NCI-H1417 (cell line): ENCODE measurements at places on chromosomes 1 and 21.

DNA sequence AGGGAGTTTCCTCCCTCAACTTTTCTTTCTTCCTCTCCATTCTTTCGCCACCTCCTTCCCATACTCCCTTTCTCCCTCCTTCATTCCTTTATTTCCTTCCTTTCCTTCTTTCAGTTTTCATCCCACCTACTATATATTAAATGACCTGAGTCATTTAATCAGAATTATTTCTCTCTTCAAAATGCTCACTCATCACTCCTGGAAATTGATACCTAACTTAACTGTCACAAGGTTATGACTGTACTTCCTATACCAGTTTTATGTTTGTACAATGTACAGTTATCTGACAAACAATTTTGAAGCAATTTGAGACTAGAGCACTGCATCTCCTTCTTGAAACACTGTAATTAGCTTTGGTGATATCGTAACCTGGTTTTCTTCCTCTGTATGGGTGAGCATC lies 41.4 kb downstream of the NEXN start:
- no peak for DNase-seq

- DNase-seq = no peak
These were observed 174.1 kb downstream of the LBR start for GRCh38 chr1:225253784-225254183.

- no peak for DNase-seq
These were observed 73.7 kb downstream of the CAPZB start for GRCh38 chr1:19411612-19412011.

GRCh38 chr1:13737398-13737797 lies 37.4 kb downstream of the PRDM2 start:
- peak; percentile 84 for DNase-seq

DNA sequence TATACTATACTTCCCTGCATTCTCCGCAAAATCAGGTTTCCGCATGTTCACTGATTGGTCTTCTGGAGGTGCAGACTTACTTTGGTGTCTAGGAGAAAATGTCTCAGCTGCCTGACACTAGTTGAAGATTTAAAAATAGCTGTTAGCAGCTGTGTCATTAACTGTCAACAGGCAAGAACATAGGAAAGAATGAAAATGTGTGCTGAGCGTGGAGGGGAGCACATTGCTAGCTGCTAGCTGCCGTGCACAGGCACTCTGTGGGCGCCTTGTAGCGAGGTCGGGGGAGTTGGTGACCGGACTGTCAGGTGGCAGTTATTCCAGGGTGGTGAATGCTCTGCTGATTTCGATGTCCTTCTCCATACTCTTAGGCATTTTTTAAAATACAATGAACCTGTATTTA lies 5.2 kb downstream of the FAAH start:
- peak; percentile 36 for DNase-seq

DNA sequence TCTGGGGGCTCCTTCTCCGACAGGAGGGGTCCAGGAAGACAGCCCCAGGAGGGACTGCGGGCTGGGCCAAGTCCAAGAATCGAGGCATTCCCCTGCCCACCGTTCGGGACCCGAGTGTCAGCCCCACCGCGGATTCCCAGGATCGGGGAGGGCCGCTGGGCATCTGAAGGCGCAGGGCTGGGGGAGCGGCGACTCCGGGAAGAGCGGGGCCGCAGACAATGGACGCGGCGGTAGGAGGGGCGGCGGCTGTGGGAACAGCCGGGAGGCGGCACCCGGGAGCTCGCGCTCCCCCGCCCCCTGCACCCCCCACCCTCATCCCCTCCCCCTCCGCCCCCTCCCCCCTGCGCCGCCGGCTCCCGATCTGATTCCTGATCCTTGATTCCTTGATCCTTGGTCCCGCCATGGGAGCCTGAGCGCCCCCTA lies at the start of gene VANGL2:
TSS of gene VANGL2 (plus strand) at position 342 of the 423 bp plus-strand sequence. CDS start 15,274 bp downstream, outside the sequence.
- peak; percentile 85 for DNase-seq

DNA sequence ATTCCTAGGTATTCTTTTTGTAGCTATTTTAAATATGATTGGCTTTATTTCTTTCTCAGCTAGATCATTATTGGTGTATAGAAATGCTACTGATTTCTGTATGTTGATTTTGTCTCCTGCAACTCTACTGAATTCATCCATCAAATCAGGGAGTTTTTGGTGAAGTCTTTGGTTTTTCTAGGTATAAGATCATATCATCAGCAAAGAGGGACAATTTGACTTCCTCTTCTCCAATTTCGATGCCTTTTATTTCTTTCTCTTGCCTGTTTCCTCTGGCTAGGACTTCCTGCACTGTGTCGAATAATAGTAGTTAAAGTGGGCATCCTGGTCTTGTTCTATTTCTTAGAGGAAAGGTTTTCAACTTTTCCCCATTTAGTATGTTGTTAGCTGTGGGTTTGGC lies 27.5 kb upstream of the PRKACB start:
- no peak for DNase-seq

DNA sequence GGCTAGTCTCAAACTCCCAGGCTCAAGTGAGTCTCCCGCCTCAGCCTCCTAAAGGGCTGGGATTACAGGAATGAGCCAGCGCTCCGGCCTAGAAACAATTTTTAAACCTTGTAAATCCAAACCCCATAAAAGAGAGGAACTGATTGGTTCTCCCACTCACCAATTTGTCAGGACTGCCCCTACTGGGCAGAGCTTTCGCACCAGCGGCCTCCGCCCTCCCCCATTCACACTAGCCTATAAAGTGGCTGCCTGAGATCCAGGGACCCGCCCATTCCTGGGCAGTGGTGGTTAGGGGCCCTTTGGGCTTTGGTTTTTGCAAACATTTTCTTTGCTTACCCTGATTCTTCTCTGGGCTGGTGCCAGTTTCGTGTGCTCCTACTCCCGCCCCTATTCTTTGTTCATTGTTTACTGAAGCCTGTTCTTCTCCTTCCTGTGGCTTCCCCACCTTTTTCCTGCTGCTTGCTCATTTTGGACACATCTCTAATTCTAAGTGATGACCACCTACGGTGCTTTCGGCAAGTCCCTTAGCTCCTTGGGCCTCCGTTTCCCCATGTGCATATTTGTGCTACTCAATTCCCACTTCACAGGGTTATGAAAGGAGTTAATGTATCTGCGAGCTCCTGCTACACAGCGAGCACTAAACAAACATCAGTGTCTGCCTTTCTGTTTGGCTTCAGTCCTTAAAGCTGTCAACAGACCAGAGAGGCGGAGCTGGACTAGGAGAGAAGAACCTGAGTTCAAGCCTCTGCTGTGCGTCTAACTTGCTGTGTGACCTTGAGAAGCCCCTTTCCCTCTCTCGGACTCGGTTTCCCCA lies 39.8 kb upstream of the CLIC4 start:
- peak; percentile 92 for DNase-seq

DNA sequence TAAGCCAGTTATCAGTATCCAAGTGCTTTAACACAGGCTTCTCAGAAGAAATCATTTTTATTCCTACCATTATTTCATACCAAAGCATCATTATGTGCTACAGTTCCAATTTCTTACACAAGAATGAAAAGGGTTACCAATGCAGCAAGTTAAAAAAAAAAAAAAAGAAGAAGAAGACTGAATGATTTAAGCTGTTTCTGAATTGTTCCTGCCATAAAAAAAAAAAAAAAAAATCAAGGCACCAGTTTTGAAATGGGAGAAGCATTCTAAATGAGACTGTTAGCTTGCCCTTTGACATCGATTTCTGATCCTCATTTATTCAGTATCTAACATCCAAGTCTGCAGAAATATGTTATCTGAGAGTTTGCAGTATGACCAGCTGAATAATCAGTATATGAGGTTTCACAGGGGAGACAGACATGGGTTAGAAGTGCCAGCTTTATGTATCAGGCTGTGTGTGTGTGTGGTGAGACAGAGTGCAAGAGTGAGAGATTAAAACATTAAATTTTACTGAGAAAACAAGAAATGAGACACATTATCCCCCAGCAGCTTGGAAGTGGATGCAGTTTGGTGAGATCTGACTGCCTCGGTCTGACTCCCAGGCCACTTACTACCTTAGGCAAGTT lies 105.8 kb downstream of the COLGALT2 start:
- DNase-seq = no peak

DNA sequence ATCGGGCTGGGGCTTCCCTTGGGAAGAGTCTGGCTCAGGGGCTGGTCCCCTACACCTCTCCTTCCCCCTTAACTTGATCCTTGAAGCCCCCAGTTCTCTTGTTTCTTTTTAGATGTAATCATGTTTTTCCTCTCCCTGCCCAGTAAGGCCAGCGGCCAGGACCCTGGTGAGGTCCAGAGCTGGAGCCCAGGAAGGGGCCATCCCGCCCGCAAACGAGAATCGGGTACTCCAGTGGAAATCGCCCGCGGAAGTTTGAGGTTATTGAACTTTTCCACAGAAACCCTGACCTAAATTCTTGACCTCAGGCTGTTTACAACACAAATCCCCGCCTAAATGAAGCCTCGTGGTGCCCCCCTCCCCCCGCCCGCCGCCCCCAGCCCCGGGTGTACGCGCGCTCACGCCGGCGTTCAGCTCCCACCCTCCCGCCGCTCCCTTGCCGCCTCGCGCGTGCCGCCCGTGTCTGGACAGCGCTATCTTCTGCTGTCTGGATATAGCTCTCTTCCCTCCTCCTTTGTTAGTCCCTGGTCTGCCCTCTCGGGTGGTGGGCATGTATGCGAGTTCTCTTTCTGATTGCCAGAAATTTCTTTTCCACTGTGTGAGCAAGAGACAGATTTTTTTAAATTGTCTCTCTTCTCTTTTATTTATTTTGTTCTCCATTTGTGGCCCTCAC lies 165.9 kb upstream of the CACNA1E start:
- DNase-seq = peak; percentile 45

DNA sequence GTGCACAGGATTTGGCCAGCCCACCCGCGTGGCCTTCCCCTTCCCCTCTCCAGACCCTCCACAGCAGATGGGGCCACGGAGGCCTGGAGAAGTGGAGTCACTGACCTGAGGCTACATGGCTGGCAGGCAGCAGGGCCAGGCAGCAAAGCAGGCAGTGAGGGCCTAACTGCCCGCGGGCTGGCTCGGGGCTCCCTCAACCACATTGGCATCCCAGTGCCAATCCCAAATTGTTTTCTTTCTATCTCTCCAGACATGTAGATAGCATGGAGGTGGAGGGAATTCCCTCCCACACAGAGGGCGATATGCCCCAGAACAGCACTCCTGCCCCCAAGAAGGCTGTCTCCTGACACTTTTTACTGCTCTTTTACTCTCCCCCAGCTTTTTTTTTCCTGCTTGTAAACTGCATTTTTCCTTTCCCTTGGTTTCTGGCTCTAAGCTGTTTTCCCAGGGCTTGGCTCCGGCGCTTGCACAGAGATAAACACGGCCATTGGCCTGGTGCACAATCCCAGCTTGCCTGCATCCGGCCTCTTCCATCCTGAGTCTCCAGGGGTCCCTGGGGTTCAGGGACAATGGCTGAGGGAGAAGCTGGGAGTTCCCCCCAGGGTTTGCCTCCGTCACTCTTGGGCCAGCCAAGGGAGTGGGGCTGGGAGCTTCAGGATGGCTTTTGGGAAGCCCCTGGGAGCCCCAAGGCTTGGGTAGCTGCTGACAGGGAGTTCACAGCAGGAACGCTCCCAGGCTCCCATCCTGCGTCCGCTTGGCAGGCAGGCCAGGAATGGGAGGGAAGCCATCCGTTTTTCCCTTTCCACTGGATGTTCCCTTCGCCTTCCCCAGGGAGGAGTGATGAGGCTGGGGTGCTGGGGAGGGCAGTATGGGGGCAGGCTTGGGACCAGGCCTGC lies 7.0 kb downstream of the EPHX1 start:
- DNase-seq = no peak

DNA sequence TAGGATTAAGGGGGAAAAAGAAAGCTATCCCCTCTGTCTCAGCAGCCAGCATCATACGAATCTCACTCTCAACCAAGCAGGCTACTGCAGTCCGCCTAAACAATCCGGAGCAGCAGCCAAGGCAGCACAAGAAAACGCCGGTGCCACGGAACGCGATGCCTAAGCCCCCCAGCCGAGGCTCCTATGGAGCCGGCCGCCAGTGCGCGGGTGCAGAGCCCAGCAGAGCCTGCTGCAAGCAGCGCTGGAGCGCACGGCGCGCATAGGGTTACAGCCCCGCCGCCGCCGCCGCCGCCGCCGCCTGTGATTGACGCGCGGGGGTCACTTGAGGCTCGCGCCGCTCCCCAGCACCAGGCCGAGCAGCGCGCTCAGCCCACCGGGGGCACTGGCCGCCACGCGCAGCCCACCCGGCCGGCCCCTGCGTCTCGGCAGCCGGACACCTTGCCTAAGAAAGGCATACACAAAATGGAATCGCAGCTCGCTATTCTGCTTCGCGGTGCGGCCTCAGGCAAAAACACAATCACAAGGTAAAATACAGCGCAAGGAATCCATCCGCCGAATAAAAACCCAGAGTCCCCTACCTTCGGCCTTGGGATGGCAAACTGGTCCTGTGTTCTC lies 780 bp downstream of the HIVEP3 start:
- peak; percentile 86 for DNase-seq

DNA sequence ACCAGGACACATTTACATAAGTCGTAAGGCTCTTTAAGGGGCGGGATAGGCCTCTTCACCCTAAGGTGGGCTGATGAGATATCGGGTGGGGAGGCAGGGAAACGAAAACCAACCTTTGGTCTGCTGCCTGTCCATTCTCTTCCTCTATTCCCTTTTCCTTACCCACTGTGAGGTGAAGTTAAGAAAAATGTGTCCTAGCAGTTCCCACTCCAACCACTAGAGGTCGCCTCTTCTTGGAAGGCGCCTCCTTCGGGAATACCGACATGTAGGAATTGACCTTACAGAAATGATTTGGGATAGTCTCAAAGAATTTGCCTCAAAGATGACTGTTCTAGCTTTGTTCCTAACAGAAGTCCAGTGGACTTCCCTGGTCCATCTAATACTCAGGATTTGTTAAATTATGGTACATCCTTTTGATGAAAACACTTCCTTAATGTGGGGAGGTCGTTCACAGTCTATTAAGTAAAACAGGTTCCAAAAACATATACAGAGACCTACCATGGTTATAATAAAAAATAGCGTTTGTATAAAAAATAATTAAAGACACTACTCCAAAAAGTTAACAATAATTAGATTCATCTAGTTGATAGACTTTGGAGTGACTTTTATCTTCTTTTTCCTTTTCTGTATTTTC lies 14.1 kb downstream of the AZIN2 start:
- DNase-seq = peak; percentile 49
